ENCODE measurements at places on chromosomes 4 and X. TPM values are rescaled to one million over a fixed set of nuclear protein-coding genes. Genes with fewer than 3 reads are reported as not detected.

CFAP47 gene
- not detected for total RNA-seq

NCAPG gene
- 0.38 TPM for total RNA-seq

WAS gene
- 98.4 TPM for total RNA-seq

HSFX2 gene
- 1.2 TPM for total RNA-seq

GRCh38 chr4:61440321-61440720, 240.2 kb downstream of the ADGRL3 start:
- H3K36me3 ChIP-seq, result no peaks in the 10 kb centered on the region
- no peaks in the 10 kb centered on the region for H3K27me3 ChIP-seq
- H3K27ac ChIP-seq, result no peak overlapping the region

DNA sequence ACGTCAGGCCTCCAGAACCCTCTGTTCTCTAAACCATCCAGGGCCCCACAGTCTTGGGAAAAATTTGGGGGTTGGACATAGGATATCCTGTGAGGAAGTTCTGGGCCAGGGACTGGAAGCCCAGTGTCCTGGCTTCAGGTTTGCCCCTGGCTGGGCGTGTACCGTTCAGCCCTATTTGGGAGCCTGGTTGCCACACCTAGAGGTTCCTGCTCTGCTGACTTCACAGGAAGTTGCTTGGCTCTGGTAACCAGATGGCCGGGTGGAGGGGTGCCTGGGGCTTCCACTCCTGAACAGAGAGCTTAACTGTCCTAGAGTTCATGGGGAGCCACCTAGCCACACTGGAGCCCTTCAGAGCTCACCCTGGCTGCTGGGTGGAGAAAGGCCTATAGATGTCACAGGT, 1.1 kb downstream of the TAFAZZIN start:
- no peaks in the 10 kb centered on the region for H3K27me3 ChIP-seq
- H3K27ac ChIP-seq, result peak overlapping the region; percentile 72
- H3K36me3 ChIP-seq, result peaks cover 14% of the 10 kb centered on the region
- H3K4me3 ChIP-seq, result peak overlapping the region; percentile 83
- peaks cover 12% of the 10 kb centered on the region for H3K4me1 ChIP-seq

DNA sequence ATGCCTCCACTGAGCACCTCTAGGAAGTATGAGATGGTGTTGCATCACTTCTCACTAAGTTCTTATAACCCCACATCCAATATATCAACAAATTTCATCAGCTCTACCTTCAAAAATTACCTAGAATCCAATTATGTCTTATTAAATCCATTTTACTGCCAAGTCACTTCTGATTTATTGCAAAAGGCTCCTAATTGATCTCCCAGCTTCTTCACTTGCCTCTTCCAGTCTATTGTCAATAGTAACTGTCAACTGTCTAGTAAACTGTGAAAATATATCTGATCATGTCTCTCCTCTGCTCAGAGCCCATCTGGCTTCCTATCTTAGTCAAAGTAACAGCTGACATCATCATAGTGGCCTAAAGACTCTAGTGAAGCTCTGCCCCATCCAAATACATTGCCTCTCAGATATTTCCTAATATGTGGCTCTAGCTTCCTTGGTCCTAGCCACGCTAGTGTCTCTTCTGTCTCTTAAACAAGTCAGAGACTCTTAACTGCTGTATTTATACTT, 414.5 kb upstream of the ATOH1 start:
- no peaks in the 10 kb centered on the region for H3K27me3 ChIP-seq
- H3K4me3 ChIP-seq, result no peak overlapping the region
- H3K27ac ChIP-seq, result no peak overlapping the region

GRCh38 chrX:46666831-46667230, 92.1 kb downstream of the SLC9A7 start:
- H3K36me3 ChIP-seq, result no peaks in the 10 kb centered on the region
- H3K27me3 ChIP-seq, result no peaks in the 10 kb centered on the region
- DNase-seq, result no peak
- no peak overlapping the region for H3K27ac ChIP-seq
- peaks cover 3% of the 10 kb centered on the region for H3K4me1 ChIP-seq

GRCh38 chrX:70386235-70386634, 36.9 kb upstream of the GDPD2 start:
- H3K27me3 ChIP-seq, result no peaks in the 10 kb centered on the region

- H3K27ac ChIP-seq, result no peak overlapping the region
- H3K36me3 ChIP-seq, result peaks cover 5% of the 10 kb centered on the region
- no peaks in the 10 kb centered on the region for H3K27me3 ChIP-seq
Observed at GRCh38 chrX:35499071-35499862, 298.9 kb upstream of the MAGEB16 start.

GRCh38 chrX:17030092-17030491, 83.6 kb downstream of the REPS2 start:
- no peak for DNase-seq
- no peak overlapping the region for H3K27ac ChIP-seq
- H3K27me3 ChIP-seq, result no peaks in the 10 kb centered on the region
- peaks cover 4% of the 10 kb centered on the region for H3K4me1 ChIP-seq
- no peaks in the 10 kb centered on the region for H3K36me3 ChIP-seq

GRCh38 chrX:120453985-120454384, 15.1 kb downstream of the LAMP2 start:
- H3K4me1 ChIP-seq, result peaks cover 23% of the 10 kb centered on the region
- H3K27me3 ChIP-seq, result no peaks in the 10 kb centered on the region
- no peak for DNase-seq
- H3K27ac ChIP-seq, result no peak overlapping the region

GRCh38 chr4:185965426-185966384, 103.3 kb upstream of the TLR3 start:
- H3K4me3 ChIP-seq, result no peak overlapping the region
- no peak overlapping the region for H3K27ac ChIP-seq

DNA sequence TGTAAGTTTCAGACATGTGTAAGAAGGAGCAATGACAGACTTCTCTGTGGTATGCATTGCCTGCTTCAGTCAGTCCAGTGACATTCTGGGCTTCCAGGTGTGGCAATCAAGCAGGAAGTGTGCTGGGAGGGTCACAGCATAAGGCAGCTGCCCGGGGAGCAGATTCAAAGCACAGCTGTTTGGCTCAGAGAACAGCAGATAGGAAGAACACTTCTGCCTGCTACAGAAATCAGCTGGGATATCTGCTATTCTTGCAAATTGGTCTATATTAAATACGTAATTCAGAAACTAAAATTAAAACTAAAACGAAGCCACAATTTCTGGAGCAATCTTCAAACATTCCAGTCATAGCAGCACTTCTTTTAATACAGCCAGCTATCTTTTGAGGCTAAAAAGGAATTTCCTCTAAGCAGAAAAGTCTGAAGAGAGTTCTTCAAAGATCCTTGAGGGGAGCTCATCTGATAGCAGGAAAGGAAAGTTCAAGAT, 47.5 kb upstream of the GALNT7 start:
- H3K4me3 ChIP-seq, result no peak overlapping the region
- H3K36me3 ChIP-seq, result no peaks in the 10 kb centered on the region
- H3K27ac ChIP-seq, result no peak overlapping the region
- no peak for DNase-seq
- H3K4me1 ChIP-seq, result no peaks in the 10 kb centered on the region

DNA sequence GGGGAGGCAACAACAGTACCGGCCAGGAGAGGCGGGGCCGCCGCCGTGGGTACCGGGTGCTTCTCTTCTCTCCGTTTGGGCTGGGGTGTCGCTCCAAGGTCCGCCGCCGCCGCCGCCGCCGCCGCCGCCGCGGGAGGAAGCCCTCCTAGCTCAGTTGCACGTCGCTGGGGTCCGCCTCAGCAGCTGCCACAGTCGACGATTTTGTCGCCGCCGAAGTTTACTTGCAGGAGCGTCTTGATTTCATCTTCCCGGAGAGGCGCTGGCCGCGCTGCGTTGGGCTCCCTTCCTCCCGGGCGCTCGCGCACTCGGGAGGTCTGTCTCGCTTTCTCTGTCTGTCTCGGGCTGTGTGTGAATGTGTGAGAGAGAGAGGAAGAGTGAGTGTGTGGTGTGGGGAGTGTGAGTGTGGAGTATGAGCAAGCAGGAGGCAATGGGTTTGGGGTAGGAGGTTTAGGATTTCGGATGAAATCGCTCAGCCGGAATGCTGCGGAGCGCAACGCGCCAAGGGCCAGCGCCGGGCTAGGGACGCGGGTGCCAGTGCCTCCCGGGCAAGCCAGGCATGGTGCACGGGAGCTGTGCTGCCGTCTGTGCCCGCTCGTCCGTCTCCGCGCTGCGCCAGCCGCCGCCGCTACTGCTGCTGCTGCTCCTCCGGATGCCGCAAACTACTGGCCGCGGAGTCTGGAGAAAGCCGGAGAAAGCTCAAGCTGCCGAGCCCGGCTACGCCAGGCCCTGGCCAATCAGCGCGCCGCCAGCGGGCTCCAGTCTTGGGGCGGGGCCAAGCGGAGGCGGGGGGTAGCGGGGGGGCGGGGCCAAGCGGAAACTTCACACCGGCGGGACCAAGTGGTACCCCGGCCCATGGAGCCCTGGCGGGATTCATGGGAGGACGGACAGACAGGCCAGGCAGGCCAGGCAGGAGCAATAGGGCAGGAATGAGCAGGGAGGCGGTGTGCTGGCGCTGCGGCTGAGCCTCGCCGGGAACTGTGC, at the start of gene PCDH19:
Gene PCDH19 (minus strand): TSS at position 664 of the 981 bp plus-strand sequence. CDS start 1,676 bp downstream, outside the sequence.
- H3K4me1 ChIP-seq, result peaks cover 2% of the 10 kb centered on the region
- H3K4me3 ChIP-seq, result peak within 1 kb of the TSS; percentile 82
- peaks cover 3% of the 10 kb centered on the region for H3K36me3 ChIP-seq
- peaks cover 12% of the 10 kb centered on the region for H3K27me3 ChIP-seq
- DNase-seq, result no peak
- no peak within 1 kb of the TSS for H3K27ac ChIP-seq

Measured in naive thymus-derived CD8-positive, alpha-beta T cell (primary cell).